ENCODE measurements at places on chromosomes 3 and 15.

DNA sequence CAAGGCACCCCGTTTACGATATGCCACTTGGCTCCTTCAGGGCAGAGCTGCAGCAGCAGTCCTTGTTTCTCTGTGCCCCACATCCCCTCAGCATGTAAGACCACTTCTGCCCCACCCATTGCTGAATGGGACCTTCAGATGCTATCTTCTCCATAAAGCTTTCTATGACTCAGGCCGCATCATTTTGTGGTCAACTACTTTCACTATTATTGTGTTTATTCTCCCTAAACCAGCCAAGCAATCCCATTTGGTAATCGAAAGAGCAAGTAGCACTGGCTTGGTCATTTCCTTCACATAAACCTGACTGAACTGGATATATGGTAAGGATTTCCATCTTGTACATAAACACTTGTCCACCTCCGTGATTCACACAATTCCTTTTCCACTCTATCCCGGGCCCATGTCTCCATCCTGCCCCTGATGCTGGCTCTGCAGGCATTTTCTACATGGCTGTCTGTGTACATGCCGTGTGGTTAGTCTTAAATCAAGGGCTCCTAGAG is 25.7 kb downstream of the LIPC start:
- DNase-seq, result peak; percentile 87

DNA sequence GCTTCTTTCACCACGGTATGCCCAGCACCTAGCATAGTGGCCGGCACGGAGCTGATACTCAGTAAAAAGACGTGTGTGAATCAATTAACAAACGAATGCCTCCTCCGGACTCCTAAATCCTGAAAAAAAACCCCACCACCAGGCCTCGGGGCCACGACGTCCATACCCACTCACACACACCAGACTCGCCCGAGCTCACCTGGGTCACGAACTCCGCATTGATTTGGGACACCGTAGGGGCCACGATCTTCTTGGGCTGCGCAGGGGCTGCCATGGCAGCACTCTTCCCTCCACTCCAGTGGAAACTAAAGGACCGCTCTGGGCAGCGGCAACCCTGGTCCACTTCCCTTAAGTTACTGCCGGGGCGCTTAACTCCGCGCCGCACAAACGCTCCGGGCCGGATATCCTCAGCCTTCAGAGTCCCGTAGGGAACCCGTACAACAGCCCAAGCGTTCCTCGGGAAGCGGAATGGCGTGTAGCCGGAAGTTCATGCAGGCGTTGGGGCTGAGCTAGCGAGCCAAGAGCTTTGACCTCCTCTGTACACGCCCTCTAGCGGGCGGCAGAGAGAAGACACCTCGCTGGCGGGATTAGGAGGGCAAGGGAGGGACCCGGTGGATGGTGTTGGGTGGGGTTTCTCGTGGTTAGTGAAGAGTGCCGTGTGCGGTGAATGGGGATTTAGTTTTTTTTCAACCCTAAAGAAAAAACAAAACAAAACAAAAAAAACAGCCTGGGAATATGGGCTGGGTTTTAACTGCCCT is at the start of gene AQR:
Gene AQR (minus strand): TSS at position 403 of the 758 bp plus-strand sequence. CDS start 129 bp downstream, at position 274.
- peak; percentile 98 for DNase-seq

DNA sequence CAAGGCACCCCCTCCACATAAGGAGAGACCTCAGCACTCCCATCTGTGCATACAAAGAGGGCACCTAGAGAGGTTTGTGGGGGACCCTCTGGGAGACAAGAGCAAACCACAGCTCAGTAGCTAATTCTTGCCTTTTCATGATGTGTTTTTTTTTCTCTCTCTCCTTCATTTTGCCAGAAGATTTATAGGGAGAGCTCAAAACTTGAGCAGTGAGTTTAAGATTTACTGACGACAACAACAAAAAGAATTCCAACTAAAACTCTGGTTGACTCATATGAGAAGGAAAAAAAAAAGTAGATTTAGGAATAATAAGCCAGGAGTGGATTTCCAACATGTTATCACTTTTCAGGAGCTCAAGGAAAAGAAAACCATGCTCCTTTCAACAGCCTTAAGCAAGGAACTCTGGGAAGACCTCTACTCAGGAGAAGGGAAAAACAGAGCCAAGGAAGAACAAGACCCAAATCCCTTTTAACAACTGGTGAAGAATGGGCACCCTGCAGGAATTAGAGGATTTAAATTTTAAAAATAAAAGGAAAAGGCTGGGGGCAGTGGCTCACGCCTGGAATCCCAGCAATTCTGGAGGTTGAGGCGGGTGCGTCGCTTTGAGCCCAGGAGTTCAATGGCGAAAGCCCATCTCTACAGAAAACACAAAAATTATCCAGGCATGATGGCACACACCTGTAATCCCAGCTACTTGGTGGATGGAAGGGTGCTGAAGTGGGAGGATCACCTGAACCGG is 58.2 kb upstream of the RAD18 start:
- DNase-seq, result no peak

GRCh38 chr3:169286214-169286613 is 377.3 kb downstream of the MECOM start:
- no peak for DNase-seq

DNA sequence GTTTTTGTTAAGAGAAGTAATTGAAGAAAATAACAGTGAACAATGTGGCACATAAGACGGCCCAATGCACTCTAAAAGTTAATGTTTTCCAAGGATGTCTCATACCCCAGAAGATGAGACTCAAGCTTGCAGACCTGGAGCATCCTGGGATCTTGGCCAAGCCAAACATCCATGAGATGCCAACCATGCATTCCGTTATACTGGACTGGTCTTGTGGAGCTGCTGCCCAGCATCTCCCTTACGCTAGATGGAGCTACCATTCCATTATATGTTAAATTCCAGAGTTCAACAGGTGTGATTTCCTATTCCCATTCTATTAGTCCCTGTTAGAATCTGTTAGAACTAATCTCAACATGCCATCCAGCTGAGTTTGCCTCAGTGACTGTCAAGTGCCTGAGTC is 181.8 kb downstream of the PDCD6IP start:
- peak; percentile 87 for DNase-seq

- no peak for DNase-seq
Observed at GRCh38 chr15:58039079-58040035, 26.2 kb downstream of the ALDH1A2 start.

DNA sequence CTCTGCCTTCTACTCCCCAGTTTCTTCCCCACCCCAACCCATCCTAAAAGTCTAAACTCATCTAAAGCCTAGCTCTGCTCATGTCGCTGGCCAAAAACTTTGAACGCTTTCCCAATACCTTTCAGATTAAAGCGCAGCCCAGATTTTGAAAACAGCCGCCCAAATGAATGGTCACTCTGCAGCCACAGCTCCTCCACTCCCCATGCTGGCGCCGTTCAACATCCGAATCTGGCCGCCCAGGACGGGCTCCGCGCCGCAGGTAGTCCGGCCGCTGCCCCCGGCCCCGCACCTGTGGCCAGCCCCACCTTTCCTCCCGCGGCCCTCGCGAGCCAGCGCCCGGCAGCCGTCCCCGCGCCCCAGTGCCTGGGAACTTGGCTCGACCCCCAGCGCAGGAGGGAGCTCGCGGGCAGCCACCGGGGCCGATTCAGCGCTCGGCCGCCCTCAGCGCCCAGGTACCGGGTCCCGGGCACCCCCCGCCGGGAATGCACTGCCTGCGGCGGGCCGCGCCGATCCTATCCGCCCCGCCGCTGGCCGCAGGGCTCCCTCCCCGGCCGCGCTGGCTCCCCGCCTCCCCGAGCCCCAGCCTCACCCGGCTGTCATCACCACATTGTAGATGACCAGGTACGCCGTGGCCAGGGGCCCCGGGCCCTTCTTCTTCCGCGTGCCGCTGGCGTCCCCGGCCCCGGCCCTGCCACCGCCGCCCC is 417 bp downstream of the HACD2 start:
- no peak for DNase-seq

DNA sequence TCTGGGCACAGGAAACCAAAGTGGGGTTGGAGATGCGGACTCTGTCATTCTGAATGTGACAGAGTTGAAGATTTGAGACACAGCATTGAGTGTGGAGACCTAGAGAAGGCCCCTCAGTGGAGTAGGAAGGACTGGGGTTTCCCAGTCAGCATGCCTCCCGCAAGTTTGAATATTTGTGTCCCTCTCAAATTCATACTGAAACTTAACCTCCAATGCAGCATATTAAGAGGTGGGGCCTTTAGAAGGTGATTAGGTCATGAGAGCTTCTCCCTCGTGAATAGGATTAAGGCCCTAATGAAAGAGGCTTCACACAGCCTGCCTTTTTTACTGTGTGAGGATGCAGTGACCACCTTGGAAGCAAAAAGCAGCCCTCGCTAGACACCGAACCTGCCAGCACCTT is 8.0 kb downstream of the HDDC3 start:
- no peak for DNase-seq

GRCh38 chr3:11465744-11466616 is 177.7 kb downstream of the VGLL4 start:
- peak; percentile 49 for DNase-seq

- no peak for DNase-seq
Observed at GRCh38 chr15:51443282-51443914, 101.9 kb downstream of the GLDN start.

DNA sequence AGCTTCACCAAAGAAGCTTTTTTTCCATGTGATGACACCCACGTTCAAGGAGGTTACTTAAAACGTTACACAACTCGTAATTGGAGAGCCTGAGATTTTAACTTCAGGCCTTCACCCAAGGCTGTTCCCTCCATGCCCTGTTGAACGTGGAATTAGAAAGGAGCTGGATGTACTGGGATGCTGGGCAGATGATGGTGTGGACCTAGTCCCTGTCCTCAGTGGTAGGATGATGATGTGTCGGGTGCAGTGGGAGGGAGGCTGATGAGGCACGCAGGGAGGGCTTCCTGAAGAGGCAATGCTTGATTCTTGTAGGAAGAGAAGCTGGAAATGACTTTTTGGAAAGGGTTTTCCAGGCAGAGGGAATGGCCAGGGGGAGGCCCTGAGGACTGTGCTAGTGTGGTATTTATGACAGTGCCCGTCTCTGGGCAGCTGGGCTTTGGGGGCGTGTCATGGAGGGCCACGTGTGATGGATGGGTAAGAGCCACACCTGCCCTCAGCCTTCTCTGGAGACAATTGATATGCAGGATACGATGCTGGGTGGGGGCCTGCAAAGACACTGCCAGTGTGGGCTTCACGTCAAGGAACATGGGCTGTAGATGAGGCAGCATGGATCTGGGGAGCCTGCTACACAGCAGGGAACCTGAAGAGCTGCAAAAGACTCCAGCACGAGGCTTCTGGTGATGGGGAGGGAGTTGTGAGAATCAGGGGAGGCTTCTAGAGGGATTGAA is 15.3 kb downstream of the SYNM start:
- DNase-seq, result no peak

- peak; percentile 23 for DNase-seq
Observed at GRCh38 chr3:58009749-58010535, 1.7 kb downstream of the FLNB start.

DNA sequence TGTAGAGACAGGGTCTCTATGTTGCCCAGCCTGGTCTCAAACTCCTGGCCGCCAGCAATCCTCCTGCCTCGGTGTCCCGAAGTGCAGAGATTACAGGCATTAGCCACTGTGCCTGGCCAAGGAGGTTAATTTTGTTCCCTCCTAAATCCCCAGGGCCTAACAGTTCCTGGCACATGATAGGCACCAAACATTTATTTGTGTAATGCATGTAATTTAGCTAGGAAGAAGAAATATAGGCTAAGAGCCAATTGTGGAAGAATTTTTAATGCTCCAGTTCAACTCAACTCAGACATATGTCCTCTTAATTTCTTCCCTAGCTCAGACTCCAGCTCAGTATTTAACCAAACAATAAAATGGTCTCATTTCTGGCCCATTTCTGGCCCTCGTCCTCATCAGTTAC is 7.7 kb upstream of the ZNF592 start:
- DNase-seq, result no peak

DNA sequence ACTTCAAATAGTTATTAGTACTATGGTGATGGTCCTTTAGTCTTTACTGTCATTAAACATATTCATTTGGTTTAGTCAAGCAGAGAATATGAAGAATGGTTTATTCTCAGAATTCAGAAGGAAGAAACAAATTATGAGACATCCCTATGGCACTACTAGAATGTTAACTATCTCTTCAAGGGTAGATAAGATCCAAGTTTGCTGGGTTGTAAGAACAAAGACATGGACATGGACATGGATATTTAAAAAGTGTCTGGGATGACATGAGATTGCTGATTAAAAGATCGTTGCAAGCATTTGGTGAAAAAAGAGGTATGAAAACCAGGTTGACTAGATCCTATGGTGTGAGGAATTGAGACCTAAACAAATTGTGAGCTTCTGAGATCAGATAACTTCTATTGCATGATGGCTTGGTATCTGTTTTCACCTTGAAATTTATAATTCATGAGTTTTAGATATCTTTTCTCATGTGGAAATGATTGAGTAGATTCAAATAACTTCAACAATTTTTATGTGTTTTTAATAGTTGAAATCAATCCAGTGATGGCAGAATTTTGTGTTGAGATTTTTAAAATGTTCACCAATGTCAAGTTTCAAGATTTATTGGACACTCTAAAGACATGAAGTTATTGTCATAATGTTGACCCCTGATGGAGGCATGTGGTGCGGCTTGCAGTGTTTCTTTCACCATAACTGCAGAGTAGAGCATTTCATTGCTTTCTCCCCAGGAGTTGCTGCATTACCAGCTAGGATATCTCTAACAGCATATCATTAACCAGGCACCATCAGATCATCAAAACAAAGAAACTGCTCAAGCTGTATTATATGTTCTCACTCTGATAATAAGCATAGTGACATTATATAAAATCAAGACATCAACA is 72.6 kb downstream of the NAALADL2 start:
- DNase-seq, result peak; percentile 66

GRCh38 chr3:123409443-123410148 is 39.3 kb downstream of the ADCY5 start:
- peak; percentile 28 for DNase-seq

GRCh38 chr15:25727867-25728600 is 135.1 kb downstream of the ATP10A start:
- no peak for DNase-seq

GRCh38 chr3:71728632-71729342 is 3.6 kb upstream of the EIF4E3 start:
- no peak for DNase-seq

GRCh38 chr3:42226470-42227425 is 39.2 kb downstream of the CCK start:
- DNase-seq, result no peak

DNA sequence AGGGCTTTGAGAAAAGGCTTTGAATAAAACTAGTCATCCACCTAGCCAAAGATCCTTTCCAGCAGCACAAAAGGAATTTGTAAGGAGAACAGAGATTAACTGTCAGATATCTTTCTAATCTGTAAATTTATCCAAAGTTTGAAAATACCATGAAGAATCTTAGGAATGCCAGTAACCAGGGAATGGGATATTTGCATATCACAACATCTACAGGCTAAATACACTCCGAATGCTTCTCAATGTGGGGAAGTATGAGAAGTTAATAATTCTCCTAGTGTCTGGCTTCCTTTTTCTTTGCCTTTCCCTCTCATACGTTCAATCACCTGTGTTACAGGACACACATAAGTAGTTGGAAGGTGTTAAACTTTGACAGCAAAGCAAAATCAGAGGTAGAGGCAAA is 7.8 kb downstream of the ANAPC13 start:
- DNase-seq, result peak; percentile 70
